ENCODE measurements at places on chromosomes 3 and 15.

DNA sequence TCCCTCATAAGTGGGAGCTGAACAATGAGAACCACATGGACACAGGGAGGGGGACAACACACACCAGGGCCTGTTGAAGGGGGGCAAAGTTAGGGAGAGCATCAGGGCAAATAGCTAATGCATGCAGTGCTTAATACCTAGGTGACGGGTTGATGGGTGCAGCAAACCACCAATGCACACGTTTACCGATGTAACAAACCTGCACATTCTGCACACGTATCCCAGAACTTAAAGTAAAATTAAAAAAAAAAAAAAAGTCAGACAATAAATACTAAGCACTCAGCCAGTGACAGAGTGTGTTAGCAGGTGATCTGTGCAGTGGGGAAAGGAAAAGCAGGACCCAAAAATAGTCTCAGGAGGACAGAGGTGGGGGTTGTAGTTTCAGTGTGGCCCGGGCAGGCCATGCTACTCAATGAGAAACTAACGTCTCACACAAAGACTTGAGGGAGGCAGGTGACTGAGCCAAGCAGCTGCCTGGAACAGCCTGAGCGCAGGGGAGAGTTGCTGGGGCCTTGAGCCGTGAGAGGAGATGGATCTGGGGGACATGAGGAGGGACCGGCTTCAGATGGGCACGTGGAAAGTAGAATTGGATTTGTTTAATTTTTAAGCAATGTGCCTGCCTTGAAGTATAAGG lies 18.4 kb downstream of the ANKDD1A start:
- DNase-seq = no peak

GRCh38 chr3:108755686-108756085 lies 1.5 kb downstream of the RETNLB start:
- no peak for DNase-seq

- no peak for DNase-seq
These were observed 103.9 kb downstream of the SHQ1 start for GRCh38 chr3:72744330-72744729.

DNA sequence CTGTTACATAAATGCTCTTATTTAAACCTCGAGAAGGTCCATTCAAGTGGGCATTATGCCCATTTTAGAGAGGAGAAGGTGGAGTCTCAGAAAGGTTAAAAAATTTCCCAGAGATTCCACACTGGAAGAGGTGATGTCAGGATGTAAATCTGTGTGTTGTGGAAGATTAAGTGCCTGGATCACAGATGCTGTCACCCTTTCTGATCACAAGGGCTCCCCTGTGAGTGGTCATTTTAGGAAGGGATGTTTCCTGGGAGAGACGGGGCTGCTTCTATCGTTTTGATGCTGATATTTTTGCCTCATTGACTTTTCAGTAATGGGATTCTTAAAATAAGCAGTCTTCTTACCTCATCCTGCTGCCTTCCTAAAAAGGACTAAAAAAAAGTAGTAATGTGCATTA lies 132.5 kb downstream of the CLSTN2 start:
- no peak for DNase-seq

GRCh38 chr15:66241087-66241907 lies 12.3 kb downstream of the MEGF11 start:
- no peak for DNase-seq

DNA sequence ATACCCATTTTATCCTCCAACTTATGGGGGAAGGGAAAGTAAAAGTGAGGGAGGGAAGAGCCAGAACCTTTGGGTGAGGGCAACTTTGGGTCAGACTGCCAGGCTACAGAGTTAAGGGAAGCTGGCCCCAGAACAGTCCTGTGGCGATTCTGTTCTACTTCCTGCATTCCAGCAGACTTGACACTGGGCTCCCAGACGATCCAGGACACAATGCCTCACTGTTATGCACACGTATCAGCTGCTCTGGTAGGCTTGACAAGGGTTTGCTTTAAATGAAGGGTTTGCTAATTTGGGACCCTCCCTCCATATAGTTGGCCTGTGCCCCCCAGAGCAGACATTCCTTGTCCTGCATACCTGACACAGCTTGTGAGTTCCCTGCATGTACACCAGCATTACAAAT lies 10.7 kb downstream of the GORASP1 start:
- DNase-seq = no peak
